Nucleus accumbens (tissue), 56 donors: ENCODE measurements at places on chromosomes 5 and 9.

DNA sequence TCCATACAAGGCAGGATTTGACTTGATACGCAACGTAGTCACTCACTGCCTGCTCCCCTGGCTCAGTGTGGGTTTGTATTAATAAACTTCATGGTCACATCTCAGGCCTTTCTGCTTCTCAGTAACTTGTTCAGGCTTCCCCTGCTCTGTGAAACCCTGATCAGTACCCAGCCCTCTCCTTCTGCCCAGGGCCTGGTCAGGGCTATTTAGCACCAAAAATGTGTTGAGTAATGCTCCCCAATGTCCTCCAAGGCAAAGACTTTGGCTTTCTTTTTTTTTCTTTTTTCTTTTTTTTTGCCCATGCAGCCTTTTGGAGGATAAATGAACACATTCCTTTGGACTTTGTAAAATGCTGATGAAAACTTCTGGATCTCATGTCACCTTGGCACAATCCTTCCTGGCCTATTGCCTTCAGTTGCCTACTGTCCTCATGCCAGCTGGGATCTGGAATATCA lies 399.2 kb upstream of the KLF4 start:
- no peak for DNase-seq

GRCh38 chr5:132235340-132235739 lies 7.7 kb upstream of the P4HA2 start:
- DNase-seq: no peak

GRCh38 chr9:98877311-98877710 lies 66.4 kb upstream of the COL15A1 start:
- DNase-seq: no peak

- DNase-seq: no peak
Measured at GRCh38 chr9:96026655-96027213, 151.2 kb downstream of the ERCC6L2 start.

DNA sequence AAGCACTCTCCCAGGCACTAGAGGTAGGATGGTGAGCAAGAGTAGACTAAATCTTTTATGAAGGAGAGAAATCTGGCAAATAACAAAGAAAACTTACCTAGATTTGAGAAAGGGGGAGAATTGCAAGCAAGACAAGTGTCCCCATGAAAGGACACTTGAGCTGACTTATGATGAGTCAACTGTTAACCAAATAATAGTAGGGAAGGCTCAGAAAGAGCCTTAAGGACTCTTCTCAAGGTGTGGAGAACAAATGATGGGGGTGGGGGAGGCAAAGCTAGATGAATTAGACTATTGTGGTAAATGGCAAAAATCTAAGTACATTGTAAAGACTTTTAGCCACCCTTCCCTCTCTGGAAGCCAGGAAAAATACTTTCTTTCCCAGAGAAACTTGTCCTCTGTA lies 77.6 kb upstream of the RASA1 start:
- DNase-seq: no peak

DNA sequence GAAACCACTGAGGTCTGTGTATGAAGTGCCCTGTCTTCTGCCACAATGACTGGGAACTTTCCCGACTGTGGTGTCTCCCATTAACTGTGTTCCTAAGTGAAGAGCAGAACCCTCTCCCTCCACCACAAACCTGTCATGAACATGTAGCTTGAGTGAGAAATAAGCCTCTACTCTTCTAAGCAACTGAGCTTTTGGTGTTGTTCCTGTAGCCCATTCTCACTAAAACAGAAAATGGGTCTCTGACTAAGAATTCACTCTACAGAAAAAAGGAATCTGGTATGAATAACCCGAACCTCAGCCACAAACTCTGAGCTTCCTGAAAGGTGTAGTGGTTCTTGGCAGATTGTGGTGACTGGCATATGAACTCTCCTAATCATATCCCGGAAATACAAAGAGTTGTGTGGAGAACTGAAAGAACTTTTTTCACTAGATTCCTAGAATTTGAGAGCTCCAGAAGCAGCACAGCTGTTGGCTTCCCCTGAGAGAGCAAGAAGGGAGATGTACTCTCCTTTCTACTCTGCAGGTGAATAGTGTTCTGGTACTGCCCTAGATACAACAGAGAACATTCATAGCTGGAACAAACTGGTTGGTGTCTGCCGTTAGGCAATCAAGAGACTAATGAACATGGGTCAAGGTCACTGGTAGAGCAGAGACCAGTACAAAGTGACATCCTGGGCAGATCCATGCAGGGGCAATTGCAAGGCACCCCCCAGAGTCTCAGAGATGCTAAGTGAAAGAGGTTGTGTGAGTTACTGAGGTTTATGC lies 283.8 kb downstream of the PDE4D start:
- no peak for DNase-seq

- DNase-seq: no peak
Measured at GRCh38 chr5:65928322-65928752, 2.0 kb downstream of the ERBIN start.

DNA sequence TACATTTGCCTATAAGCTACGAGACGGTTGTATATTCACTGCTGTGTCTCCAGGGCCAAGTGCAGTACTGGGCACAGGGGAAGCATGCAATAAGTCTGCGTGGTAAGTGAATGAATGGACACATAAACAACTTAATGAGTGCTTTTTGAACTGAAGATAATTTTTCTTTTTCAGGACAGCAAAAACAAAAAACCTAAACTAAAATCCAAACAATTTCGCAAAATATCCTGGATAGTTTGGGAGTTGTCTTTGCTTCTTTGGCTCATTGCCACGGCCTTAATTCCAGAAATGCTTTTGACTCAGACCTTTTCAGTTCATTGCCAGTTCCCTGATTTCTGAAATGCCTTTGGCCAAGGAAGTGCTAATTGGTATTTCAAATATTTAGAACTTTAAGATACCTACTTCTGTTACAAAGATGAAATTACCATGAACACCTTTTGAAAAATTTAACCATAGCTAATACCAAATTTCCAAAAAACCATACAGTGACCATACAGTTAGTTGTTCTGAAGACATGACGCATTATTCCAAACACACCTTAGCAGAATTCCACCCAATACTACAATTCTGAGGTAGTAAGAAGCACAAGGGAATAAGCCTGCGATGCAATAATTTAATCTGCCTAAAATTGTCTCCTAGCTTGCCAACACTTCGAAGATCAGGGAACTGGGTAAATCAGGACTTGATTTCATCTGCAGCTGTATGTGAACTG lies 42.8 kb downstream of the TEK start:
- no peak for DNase-seq

- no peak for DNase-seq
Measured at GRCh38 chr9:131657037-131657377, 82.9 kb downstream of the RAPGEF1 start.

GRCh38 chr9:95459178-95459577 lies 57.6 kb downstream of the PTCH1 start:
- no peak for DNase-seq

DNA sequence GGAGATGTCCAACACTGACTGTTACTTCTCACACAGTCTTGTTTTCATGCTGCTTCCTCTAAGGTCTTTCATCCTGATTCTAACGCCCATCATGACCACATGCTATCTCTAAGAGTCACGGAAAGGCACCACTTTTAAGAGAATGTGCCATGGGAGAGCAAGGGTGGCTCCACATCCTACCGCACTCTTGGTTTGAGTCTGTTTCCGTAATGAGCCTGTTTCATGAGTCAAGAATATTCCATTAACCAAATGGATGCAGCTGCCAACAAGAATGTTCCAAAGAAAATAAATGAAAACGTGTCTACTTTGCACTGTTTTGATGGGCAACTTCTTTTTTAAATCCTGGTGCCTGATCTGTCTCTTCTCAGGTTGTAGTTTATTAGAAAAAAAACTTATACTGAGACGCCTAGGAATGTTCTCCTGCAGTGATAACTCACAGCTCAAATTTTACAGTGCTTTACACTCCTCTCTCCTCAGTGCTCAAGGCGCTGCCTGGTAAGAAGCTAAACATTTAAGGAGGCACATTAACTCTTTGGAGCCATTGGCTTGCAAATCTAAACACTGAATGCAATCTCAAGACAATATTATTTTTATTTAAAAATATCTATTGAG lies 124.3 kb downstream of the FGF1 start:
- DNase-seq: no peak

GRCh38 chr5:114412510-114413171 lies 50.8 kb downstream of the KCNN2 start:
- no peak for DNase-seq

- DNase-seq: no peak
Measured at GRCh38 chr5:44389090-44389822, at the start of gene FGF10. Gene FGF10 (minus strand): TSS chr5:44389420. CDS start chr5:44388682, 738 bp downstream.

DNA sequence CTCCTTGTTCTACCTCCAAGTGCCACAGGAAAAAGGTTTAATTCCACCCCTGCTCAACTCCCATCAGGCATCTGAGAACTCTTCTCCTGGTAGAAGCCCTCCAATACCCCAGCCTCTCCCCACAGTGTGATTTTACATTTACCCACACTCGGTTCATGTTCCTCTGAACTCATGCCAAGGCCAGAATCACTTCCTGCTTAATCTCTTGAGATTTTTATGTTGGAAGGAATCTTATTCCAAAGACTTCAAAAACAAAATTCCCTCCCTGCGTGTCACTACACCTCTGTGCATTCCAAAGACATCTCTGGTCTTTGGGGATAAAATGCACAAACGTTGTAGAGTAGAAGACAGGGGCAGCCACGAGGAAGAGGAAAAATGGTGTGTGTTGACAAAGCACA lies 186.8 kb downstream of the ACTL7B start:
- DNase-seq: no peak

GRCh38 chr9:71681104-71681707 lies 87.1 kb downstream of the CEMIP2 start:
- DNase-seq: no peak

- DNase-seq: peak; percentile 36
Measured at GRCh38 chr5:177452688-177453638, 6.3 kb downstream of the PRR7 start.

DNA sequence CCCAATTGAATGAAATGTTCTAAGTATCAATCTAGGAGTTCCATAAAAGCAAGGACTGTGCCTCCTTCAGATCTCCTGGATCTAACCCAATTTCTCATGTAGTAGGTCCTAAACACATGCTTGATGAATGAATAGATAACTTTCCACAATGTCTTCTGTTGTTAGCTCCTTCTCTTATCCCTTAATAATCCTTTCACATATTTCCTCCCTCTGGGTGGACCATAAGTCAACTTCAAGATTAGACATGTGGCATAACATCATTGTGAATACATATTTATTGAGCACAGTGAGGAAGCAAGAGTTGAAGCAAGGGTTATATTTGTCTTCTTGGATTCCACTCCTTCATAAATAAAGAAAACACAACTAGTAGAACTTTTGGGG lies 108.6 kb upstream of the EGFLAM start:
- DNase-seq: no peak

- peak; percentile 23 for DNase-seq
Measured at GRCh38 chr5:136080483-136081216, 51.9 kb downstream of the TGFBI start.

- DNase-seq: no peak
Measured at GRCh38 chr5:33371660-33372059, 69.1 kb upstream of the TARS1 start.

DNA sequence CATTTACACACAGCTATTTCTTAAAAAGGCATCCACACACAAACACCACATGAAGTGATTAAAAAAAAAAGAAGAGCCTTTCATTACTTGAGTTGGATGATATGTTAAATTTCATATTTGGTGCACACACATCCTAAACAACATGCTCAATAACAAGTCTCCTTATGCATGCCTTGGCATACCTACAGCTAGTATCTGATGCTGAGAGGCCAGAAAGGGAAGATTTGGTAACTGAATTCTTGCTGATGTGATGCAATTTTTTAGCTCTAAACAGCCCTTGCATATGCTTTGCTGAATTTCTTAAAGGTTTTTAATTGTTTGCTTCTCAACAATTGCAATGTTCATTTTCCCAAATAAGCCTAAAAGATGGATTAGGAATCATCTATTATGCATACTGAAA lies 338.8 kb downstream of the ARL15 start:
- no peak for DNase-seq

DNA sequence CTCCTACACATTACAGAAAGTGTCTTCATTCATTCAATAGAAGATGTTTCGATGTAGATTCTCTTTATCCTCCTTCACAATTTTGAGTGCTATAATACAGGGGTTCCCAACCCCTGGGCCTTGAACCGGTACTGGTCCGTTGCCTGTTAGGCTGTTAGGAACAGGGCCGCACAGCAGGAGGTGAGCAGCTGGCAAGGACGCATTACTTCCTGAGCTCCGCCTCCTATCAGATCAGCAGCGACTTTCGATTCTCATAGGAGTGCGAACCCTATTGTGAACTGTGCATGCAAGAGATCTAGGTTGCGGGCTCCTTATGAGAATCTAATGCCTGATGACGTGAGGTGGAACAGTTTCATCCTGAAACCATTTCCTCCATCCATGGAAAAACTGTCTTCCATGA lies 153.0 kb upstream of the SMC2 start:
- no peak for DNase-seq

DNA sequence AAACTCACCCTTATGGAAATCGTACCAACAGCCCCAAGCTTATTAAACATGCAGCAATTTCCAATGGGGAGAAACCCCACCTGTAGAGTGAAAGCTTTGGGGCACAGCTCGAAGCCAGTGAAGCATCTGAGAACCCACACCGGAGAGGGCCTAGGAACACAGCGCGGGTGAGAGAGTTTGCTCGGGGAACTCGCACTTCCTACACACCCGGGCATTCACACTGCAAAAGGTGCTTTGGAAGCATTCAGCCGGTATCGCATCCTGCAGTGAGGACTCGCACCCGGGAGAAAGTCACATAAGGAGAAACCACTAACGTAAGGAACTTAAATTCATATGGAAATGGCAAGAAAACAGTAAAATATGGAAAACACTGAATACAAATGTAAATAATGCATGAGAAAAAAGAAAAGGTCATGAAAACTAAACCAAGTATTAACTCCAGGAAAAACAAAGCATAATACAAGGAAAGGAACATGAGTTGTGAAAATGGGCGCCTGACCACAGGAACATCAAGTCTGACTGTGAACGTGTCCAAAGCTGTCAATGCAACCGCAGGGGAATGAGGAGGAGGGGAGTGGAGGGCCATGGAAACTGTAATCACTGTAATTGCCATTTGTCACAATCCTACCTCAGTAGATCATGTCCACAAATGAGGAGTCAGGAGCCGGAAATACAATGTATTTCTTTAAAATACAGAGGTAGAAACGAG lies 28.7 kb downstream of the CAMSAP1 start:
- DNase-seq: no peak

- DNase-seq: no peak
Measured at GRCh38 chr5:128927644-128928043, 37.6 kb upstream of the SLC27A6 start.

GRCh38 chr9:90979138-90979551 lies 177.5 kb downstream of the SYK start:
- no peak for DNase-seq

GRCh38 chr9:83584995-83585394 lies 37.9 kb upstream of the IDNK start:
- no peak for DNase-seq
